COR-L47 (cell line): ENCODE measurements at places on chromosomes 11 and 22.

DNA sequence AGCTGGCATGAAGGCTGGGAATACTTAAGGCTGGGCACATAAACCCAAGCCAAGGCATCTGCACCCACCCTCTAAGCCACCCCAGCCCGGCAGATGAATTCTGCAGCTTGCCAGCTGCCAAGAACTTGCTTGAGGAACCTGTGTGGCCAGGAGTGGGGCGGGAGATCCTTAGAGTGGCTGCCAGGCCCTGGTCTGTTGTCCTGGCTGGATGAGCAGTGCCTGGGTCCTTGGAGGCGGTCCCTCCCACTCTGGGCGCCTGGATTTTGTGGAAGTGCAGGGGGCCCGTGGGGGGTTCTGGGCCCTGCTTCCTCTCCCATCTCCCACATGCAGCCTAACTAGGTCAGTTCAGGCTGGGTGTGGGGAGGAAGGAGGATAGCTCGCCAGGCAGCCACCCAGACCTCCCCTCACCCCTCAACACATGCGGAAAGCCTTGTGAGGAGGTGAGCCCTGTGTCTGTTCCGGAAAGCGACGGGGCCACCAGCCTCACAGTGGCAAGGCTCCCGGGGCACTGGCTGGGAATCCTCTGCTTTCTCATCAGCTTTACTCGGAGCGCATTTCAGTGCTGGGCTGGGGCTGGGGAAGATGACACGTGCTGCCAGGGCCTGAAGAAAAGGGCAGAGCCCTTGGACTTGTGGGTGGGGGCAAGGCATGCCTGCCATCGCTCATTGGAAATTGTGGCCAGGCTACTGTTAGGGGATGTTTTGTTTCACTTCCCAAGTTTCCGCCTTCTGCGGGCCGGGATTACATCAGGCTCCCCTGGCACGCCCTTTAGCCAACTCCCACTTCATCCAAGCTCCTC is 8.4 kb downstream of the DAGLA start:
- no peak for DNase-seq

- DNase-seq, result no peak
These were observed 107.3 kb upstream of the BDNF start for GRCh38 chr11:27807596-27807995.

GRCh38 chr11:111448414-111448813 is 63.8 kb downstream of the BTG4 start:
- no peak for DNase-seq

DNA sequence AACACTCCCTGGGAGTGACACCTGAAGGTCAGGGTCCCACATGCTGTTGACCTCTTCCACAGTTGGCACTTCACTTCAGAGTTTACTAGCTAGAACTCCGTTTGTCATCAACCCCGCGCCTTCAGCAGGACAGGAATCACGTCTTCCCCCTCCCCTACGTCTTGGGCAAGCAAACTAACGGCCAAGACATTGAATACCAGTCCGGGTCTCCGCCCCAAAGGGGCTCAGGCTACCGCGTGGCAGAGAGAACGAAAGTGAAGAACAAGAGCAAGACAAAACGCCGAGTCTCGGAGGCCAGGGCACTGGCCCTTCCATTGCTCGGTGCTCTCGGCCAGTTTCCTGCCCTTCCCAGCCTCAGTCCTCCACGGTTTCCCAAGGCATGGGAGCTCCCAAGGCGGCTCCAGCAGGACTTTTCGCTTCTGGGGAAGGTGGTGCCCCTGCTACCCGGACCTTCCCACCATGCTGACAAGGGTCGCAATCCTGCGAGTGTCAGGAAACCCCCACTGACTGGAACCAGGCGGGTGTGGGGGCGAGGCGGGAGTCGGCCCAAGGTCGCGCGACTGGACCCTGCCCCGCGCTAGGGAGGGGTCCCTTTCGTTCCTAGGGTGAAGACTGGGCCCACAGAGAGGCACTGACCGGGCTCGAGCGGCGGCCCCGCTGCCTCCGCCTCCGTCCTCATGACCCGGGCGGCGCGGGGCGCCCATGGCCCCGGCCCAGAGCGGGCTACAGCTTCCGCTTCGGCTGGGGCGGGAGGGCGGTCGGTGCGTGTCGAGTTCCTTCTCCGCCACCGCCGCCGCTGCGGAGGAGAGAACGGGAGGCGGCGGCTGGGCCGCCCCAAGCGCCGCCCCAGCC is at the start of gene GUCD1:
GUCD1 (minus strand) TSS at position 826 of the 852 bp plus-strand sequence; CDS start at position 679, 147 bp downstream.
- no peak for DNase-seq

GRCh38 chr11:12213883-12214282 is 103.5 kb downstream of the MICAL2 start:
- DNase-seq, result no peak

DNA sequence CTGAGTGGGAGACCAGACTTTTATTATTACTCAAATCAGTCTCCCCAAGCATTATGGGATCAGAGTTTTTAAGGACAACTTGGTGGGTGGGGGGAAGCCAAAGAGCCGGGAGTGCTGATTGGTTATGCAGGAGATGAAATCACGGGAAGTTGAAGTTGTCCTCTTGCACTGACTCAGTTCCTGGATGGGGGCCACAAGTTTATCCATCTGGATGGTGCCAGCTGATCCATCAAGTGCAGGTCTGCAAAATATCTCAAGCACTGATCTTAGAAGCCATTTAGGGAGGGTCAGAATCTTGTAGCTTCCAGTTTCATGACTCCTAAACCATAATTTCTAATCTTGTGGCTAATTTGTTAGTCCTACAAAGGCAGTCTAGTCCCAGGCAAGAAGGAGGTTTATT is 53.5 kb upstream of the LMO1 start:
- DNase-seq, result no peak

DNA sequence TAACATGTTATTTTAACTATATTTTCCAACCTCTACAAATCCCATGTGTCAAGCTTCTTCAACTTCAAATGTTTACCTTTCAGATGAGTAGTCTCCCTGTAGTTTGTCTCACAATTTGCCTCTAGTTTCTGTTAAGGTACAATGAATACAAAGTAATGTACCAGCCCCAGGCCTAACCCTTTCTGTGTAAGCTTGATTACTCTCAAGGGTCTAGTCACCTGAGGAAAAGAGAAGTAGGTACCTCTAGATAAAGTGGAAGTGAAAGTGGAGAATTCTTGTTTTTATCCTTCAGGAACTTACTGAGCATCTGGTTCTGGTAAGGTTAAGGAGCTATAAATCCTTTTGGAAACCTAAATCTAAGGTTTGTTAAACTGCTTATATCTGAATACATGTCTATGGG is at the start of gene OR51A7:
OR51A7 (plus strand) TSS at position 300 of the 400 bp plus-strand sequence. CDS start 3,587 bp downstream, outside the sequence.
- DNase-seq, result no peak

GRCh38 chr11:126160345-126161022 is 51.0 kb downstream of the RPUSD4 start:
- no peak for DNase-seq

GRCh38 chr11:14212986-14213385 is 146.0 kb downstream of the RRAS2 start:
- no peak for DNase-seq

GRCh38 chr11:131584785-131585592 is 214.6 kb downstream of the NTM start:
- DNase-seq, result no peak

- DNase-seq, result no peak
These were observed 34.3 kb downstream of the GAB4 start for GRCh38 chr22:16973591-16974297.

DNA sequence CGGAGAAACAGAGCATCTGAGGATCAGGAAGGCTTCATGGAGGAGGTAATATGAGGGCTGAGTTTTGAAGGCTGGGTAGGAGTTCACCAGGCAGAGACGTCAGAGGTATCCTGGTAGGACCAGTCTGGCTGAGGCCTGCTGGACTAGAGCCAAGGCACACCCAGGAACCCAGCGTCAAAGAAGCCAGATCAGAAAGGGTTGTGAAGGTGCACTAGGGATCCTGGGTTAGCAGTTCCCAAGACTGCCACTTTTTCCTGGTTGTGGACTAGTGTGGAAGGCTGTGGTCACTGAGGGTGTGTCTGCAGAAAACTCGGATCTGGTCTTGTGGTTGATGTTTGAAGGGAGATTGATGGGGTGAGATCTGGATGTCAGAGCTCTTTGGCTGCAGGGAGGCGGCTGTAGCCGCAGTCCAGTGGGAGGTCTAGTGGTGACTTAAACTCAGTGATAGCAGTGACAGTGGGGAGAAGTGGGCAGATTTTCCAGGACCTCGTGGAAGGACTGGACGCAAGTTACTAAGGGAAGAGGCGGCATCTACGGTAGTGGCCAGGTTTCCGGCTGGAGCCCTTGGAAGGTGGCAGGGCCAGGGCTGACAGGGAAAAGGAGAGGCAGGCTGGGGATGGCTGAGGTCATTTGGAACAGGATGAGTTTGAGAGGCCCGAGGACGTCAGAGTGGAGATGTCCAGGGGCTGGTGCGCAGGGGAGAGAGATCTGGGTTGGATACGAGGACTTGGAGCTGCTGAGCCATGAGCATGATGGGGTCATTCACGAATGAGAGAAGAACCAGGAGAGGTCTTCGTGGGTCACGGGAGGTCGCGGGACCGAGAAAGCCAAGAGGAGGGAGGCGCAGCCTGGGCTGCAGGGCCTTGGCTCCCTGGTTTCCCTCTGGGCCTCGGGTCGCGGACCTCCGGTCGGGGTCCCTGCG is 10.9 kb downstream of the RELA start:
- no peak for DNase-seq

DNA sequence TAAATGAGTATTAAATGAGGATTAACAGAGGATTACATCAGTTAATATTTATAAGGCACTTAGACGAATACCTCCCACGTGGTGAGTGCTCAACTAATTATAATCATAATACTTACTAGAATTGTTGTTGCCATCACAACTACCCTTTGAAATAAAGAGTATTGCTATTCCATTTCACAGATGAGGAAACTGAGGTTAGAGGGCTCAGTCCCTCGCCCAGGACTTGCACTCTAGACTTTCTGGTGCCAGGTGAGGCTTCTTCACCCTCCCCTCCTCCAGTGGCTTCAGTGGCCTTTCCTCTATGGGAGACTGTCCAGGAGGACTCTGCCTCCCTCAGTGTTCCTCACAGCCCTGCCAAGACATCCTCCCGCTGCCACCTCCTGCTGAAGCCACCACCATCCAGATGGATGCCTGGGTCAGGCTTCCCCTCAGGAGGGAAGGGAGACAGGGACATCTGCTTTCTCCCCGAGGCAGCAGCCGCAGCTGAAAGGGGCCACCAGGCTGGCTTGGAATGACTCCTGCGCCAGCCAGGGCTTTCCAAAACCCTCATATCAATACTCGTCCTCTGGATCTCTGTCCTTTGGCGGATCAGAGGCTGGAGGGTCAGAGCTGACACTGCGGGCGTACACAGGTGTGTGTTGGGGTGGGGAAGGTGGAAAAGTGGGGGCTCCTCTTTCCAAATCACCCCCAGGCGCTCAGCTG is 580.1 kb downstream of the BUD13 start:
- no peak for DNase-seq

GRCh38 chr11:7793233-7793632 is 3.5 kb downstream of the OR5P2 start:
- DNase-seq, result no peak

GRCh38 chr22:37630839-37631435 is 8.5 kb upstream of the SH3BP1 start:
- no peak for DNase-seq

DNA sequence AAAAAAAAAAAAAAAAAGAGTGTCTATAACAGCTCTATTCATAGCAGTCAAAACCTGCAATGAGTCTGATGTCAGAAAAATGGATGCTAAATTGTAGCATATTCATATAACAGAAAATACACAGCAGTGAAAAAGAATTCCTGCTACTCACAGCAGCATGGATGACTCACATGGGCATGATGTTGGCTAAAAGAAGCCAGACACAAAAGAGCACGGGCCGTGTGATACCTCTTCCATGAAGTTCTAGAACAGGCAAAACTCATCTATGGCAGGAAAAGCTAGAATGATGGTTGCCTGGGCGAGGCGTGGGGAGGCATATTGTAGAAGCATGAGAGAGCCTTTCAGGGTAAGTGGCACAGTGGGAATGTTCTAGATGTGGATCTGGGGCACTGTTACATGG is 18.9 kb downstream of the PLAAT3 start:
- no peak for DNase-seq

- no peak for DNase-seq
These were observed 40.9 kb upstream of the AMPD3 start for GRCh38 chr11:10414181-10414580.

- DNase-seq, result no peak
These were observed 44.9 kb upstream of the CCND1 start for GRCh38 chr11:69595805-69596665.

DNA sequence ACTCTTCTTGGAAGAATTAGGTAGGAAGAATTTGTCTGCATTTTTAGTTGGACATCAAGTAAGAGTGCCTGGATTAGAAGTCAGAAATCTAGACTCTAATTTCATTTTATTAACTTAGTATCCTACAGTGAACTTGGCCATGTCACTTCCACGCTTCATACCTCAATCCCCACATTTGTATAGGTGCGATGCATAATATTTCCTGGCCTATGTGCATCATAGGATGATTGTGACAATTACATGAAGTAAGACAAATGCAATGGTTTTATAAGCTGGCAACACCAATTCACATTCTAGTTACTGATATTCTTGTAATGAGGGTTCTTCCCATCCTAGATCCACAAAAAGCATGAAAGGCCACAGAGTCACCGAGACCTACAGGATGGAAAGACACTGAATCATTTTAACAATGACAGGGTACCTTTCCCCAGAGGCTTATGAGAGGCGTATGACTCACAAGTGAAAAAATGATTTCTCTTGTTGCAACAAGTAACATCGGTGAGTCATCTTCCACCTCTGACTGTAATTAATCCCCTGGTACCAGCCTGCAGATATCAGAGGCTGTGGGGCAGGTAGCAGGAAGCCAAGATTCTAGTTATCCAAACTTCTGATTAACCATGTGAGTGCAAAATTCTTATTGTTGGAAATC is 56.0 kb upstream of the OR5AK2 start:
- DNase-seq, result no peak

DNA sequence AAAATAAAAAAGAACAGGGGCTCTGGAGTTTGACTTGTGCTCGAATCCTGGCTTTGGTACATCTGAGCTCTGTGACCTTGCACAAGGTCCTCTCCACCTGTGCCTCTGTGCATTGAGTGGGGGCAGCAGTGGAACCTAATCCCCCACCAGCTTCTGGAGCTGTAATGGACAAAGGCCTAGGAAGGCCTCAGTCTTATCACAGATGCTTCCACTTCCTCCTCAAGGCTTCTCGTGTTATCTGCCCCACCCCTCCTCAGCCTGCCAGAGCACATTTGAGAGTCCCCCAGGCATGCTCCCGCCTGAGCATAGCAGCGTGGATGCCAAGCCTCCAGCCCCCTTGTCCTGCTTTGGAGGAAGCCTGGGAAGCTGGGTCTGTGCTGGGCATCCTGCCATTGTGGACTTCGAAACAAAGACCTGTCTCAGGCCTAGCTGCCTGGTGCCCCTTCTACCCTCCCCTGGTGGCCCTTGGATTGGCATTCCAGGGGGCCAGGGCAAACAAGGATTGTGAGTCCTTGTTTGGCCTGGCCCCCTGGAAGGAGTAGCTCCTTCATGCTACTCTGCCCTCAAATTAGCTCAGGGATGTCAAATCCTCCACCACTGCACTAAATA is 15.0 kb downstream of the SLC35E4 start:
- no peak for DNase-seq

GRCh38 chr22:45231293-45231692 is 9.4 kb downstream of the KIAA0930 start:
- DNase-seq, result no peak
